ENCODE measurements at places on chromosomes 6 and 20. TPM values are rescaled to one million over a fixed set of nuclear protein-coding genes. Genes with fewer than 3 reads are reported as not detected.
A peak's percentile ranks its signal among the peaks of the same experiment; 100 is the strongest.

DNA sequence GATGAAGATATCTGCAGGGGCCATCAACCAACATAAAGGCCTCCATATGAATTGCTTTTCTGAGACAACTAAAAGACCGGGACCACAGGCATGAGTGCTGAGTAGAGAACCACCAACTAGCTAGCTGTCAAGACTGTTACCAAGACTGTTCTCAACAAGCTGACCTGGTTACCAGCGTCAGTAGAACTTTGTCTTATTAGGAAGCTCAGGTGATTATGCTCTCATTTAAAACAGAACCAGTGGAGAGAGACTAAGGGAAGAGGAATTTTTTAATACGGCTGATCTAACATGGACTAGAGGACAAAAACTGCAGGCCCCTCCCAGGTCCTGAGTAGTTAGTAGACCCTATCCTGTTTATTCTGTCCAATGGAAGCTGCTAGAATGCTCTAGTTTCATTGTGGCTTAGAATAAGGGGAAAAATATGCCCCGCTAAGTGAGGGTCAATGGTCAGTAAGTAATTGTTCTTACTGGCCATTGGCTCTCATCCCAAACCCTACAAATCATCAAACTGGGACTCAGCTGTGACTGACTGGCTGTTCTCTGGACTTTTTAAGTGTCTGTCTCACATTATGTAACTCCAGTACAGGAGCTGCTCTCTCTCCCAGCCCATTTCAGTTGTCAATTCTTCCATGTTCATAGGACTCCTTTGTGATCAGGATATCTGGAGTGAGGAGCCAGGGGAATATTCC is 3.8 kb upstream of the DYNLRB1 start:
- H3K36me3 ChIP-seq = no peaks in the 10 kb centered on the region
- H3K4me3 ChIP-seq = no peak overlapping the region
- H3K4me1 ChIP-seq = no peaks in the 10 kb centered on the region
- H3K27ac ChIP-seq = no peak overlapping the region
- no peak for DNase-seq

DNA sequence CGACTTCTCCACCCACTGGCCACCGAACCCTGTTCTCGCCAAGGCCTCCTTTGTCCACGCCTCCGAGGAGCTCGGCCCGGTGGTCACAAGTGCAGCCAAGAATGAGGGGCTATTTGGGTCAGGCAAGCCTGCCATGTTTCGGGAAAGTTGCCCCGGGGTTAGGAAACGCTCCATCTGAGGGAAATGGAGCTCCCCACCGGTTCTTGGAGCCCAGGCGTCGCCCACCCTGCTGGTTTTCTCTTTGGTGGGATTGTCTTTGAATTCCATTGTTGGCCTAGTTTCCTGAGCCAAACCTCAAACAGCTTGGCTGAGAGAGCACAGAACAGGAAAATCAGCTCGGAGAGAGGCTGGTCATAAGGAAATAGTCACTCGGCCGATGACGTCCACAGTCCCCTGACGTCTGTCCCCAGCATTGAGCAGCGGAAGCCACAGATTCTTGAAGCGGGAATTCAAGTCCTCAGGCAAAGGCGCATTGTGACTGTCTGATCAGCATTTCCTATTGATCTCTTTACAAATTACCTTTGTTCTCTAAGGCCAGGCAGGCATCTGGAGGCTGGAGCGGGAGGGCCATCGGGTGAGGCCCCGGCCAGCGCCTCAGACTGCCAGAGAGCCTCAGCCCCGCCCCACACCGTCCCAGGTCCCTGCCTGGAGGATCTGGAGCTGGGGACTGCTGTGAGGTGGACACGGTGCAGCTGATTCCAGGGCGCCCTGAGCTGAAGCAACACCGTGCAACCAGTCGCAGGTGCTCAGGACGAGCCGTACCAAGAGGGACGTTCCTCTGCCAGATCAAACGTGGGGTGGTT is 138.6 kb downstream of the DLL1 start:
- H3K4me1 ChIP-seq = peaks cover 7% of the 10 kb centered on the region
- H3K27me3 ChIP-seq = no peaks in the 10 kb centered on the region
- DNase-seq = peak; percentile 64
- H3K4me3 ChIP-seq = no peak overlapping the region

DNA sequence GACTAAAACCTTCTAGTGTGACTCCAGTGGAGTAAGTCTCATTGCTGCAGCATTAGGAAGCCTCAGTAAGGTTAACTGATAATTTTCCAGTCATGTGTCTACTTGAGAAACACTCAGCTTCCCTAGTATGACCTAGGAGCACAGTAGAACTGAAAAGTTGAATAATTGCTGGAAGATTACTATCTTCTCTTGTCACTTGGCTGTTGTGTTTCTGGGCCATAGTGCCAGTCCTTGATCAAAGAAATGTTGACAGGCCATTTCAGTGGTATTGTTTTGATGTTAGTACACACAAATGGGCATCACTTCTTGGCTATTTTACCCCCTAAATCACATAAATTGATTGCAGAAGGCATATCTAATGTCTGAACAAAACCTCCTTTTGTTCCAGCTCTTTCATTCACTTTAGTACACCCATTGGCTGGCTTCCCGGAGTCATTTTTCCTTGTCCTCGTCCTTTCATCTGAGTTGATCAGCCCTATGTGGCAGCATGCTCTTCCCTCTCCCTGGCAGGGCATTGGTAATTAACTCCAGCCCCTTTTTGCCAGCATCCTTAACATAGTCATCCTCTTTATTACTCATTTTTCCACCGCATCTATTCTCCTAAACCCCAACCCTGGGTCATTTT is 6.0 kb downstream of the ENPP3 start:
- H3K4me3 ChIP-seq = no peak overlapping the region
- H3K4me1 ChIP-seq = no peaks in the 10 kb centered on the region

GRCh38 chr6:22164236-22164635 is 132.6 kb downstream of the PRL start:
- H3K4me1 ChIP-seq = no peaks in the 10 kb centered on the region
- no peaks in the 10 kb centered on the region for H3K36me3 ChIP-seq
- no peaks in the 10 kb centered on the region for H3K27me3 ChIP-seq
- DNase-seq = no peak
- H3K27ac ChIP-seq = no peak overlapping the region

The HCK gene
- 5.9 TPM for total RNA-seq

The SRC gene
- 10.5 TPM for total RNA-seq

- no peaks in the 10 kb centered on the region for H3K36me3 ChIP-seq
- no peak overlapping the region for H3K4me3 ChIP-seq
- no peaks in the 10 kb centered on the region for H3K27me3 ChIP-seq
Measured at GRCh38 chr20:4135385-4136077, 120.2 kb upstream of the RNF24 start.

The MRPS10 gene
- 18.2 TPM for total RNA-seq

Measured in right lobe of liver (tissue), 6 donors.